Thoracic aorta (tissue), 2 donors: ENCODE measurements at places on chromosomes 2 and 18.
A peak's percentile ranks its signal among the peaks of the same experiment; 100 is the strongest.

GRCh38 chr2:44778671-44779476, 162.6 kb upstream of the SIX3 start:
- no peaks in the 10 kb centered on the region for H3K4me1 ChIP-seq
- no peak overlapping the region for H3K27ac ChIP-seq
- no peaks in the 10 kb centered on the region for H3K27me3 ChIP-seq
- no peak overlapping the region for H3K4me3 ChIP-seq
- H3K36me3 ChIP-seq = no peaks in the 10 kb centered on the region

DNA sequence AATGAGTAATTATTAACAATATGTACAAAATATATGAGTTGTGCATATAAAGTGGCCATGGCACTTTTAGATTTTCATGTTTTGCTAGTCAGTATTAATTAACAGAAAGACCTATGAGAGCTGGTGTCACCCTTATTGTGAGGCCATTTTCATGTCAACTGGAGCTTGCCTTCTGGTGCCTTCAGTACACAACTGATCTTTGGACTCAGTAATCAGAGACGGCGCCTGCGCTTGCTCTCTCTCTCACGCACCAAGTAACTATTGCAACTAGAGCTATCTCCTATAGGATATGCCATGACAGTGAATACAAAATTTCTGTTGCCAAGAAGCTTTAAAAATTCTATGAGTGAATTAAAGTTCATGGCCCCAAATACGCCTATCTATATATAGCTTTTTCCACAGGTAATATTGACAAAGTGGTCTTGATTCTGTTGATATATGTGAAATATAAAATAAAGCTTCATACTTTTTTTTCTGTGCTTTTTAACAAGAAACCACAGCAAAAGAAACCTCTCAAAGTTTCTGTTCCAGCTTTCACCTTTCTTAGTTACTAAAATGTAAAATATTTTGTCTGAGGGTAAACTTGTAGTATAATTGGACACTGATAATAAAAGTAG, 2.9 kb downstream of the SERTAD2 start:
- no peak overlapping the region for H3K4me3 ChIP-seq
- no peak for DNase-seq
- H3K27me3 ChIP-seq = no peaks in the 10 kb centered on the region
- H3K36me3 ChIP-seq = no peaks in the 10 kb centered on the region
- peaks cover 15% of the 10 kb centered on the region for H3K4me1 ChIP-seq
- H3K27ac ChIP-seq = no peak overlapping the region

DNA sequence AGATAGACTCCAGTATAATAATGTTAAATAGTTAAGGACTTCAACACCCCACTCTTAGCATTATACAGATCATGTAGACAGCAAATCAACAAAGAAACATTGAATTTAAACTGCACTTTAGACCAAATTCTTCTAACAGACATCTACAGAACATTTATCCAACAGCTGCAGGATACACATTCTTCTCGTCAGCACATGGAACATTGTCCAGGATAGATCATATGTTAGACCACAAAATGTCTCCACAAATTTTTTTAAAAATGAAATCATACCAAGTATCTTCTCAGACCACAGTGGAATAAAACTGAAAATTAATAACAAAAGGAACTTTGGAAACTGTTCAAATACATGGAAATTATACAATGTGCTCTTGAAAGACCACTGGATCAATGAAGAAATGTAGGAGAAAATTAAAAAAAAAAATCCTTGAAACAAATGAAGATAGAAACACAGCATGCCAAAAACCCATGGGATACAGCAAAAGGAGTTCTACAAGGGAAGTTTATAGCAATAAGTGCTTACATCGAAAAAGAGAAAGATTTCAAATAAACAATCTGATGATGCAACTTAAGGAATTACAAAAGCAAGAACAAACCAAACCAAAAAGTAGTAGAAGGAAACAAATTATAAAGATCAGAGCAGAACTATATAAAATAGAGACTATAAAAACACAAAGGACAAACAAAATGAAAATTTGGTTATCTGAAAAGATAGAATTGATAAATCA, 12.3 kb upstream of the SPP2 start:
- no peaks in the 10 kb centered on the region for H3K36me3 ChIP-seq
- no peaks in the 10 kb centered on the region for H3K27me3 ChIP-seq
- no peak overlapping the region for H3K27ac ChIP-seq

DNA sequence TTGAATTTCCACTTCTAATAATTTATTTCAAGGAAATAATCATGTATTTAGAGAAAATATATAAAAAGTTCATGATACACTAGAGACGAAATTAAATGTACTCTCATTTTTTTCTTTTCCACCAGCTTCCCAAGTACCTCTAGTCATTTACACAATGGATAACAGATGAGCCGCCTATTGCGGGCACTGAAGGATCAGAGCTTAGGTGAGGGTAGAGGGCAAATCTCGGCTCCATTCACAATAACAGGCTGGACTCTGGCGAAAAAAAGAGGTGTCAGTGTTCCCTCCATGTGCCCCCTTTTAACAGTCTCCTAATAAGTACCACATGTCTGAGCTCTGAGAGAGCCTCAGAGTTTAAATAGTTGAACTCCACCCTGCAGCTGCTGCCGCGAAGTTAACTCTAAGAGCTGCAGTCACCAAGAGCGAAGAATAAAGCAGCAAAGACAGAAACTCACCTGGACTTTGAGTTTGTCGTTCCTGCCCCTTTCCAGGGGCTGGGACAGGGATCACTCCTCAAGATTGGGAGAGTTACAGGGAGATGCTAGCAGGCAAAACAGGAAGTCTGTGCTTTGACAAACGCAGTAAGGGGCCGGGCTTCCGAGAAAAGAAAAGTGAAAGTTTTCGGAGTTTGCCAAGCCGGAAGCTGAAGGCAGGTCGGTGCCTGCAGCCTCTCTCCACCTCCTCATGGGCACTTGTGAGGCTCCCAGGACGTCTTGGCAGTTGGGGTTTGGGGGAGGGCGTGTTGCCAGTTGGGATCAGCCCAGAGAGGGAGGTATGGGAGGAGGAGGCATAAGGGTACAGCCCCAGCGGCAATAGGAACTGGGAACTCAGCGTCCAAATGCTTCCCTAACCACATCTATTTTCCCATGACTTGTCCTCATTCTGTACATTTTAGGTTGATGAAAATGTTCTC, at the start of gene SP110:
Gene SP110 (minus strand): TSS at position 566 of the 913 bp plus-strand sequence. CDS start 3,057 bp downstream, outside the sequence.
- H3K27ac ChIP-seq = peak within 1 kb of the TSS; percentile 64
- peak within 1 kb of the TSS; percentile 74 for H3K4me3 ChIP-seq
- peak; percentile 41 for DNase-seq
- peaks cover 13% of the 10 kb centered on the region for H3K4me1 ChIP-seq
- no peaks in the 10 kb centered on the region for H3K27me3 ChIP-seq
- H3K36me3 ChIP-seq = no peaks in the 10 kb centered on the region

DNA sequence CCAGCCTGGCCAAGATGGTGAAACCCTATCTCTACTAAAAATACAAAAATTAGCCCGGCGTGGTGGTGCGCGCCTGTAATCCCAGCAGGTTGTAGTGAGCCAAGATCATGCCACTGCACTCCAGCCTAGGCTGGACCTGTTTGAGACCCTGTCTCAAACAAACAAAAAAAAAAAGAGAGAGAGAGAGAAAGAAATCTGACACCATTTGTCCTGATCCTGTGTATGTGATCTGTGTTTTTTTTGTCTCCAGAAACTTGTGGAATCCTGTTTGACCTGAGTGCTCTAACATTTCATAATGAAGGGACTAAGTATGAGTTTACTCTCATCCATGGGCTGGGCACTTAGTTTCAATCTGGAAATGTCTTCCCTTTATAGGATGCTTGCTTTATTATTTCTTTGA, 6.4 kb upstream of the ITPRIPL1 start:
- H3K4me1 ChIP-seq = peaks cover 5% of the 10 kb centered on the region
- H3K27ac ChIP-seq = no peak overlapping the region
- H3K4me3 ChIP-seq = no peak overlapping the region
- H3K27me3 ChIP-seq = no peaks in the 10 kb centered on the region
- no peak for DNase-seq

DNA sequence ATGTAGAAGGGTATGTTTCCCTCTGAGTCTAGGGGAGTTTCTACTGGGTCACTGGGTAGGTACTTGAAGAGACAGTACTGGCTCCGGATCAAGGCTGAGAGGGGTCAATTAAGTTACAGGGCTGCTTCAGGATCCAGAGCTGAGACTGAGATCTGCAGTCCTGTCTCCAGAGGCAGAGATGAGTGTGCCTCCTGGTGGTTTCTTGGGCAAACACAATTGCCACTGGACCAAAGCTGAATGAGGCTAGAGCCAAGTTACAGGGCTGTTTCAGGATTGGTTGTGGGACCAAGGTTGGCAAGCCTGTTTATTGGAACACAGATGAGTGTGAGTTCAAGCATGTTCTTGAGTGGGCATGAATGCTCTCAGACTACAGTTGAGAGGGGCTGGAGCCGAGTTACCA, 157.9 kb downstream of the ADCYAP1 start:
- H3K36me3 ChIP-seq = no peaks in the 10 kb centered on the region
- H3K4me3 ChIP-seq = no peak overlapping the region
- H3K27me3 ChIP-seq = no peaks in the 10 kb centered on the region
- no peak overlapping the region for H3K27ac ChIP-seq

DNA sequence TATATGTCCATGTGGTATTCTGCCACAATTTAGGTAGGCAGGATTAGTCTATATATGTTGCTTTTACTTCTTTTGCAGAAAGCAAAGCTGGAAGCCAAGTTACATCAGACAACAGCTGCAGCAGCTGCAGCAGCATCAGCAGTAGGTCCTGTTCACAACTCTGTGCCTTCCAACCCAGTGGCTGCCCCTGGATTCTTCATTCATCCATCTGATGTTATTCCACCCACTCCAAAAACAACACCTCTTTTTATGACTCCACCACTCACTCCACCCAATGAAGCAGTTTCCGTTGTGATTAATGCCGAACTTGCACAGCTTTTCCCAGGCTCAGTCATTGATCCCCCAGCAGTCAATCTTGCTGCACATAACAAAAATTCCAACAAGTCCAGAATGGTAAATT, 107.6 kb downstream of the BIRC6 start:
- H3K4me3 ChIP-seq = no peak overlapping the region
- H3K36me3 ChIP-seq = peaks cover 25% of the 10 kb centered on the region
- no peaks in the 10 kb centered on the region for H3K27me3 ChIP-seq
